ENCODE measurements at places on chromosomes 12 and 14.

DNA sequence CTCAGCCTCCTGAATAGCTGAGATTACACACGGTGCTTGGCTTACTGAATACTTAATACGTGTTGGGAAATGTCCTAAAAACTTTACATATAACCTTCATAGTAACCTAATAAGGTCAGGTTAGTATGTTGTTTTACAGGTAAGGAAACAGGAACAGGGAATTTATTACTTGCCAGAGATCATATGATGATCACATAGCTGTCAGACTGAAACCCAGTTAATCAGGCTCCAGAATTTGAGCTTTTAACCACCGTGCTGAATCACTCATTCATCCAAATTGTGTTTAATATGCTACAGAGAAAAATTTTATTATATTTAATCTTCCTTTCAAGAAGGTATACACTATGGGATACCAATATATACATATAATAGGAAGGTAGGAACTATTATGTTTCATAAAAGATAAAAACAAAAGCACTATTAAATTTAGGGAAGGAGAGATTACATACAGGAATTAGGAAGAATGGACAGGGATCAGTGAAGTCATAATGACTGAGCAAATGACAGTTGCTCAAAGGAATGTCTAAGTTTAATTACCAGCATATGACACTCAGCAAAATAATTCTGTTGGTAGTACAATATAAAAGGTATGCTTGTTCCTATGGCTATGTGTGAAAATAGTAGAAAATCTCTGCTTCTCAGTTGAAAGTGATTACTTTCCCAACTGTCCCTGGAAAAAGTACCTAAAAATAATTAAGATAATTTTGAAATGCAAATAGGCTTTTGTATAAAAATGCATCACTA lies 59.3 kb downstream of the HEATR5A start:
- DNase-seq, result no peak

DNA sequence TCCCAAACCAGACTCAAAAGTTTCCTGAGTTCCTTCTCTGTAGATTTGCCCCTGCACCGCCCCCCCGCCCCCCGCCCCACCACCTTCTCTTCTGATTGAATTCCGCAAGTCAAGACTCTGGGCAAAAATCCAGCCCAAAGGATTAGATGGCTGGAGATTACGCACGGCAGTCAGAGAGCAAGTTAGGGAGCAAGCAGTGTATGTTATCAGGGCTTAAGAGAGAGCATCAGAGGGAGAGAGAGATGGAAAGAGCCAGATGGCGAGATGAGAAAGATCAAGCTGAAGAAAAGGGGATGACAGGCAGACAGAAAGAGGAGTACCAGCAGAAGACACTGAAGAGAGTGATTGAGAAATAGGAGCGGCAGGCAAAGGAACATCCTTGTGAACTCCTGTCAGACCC lies 13.9 kb upstream of the ANKRD33 start:
- DNase-seq, result no peak

- no peak for DNase-seq
Measured at GRCh38 chr12:13940335-13940865, 41.0 kb downstream of the GRIN2B start.

DNA sequence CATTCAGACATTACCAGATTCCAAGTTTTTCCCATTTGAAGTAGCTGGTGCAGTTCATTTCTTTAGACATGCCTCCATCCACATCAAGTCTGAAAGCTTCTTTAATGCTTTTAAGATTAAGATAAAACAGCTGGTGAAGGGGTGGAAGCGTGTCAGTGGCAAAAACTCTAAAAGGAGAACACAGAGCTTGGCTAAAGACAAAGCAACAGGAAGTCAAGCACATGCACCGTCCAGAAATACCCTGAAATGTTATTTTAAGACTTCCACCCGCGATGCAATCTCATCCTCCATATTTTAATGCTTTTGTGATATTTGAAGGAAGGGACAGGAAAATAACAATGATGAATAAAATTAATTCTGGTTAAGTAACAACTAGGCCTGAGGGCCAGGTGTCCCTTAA lies 31.8 kb downstream of the PPM1H start:
- no peak for DNase-seq

DNA sequence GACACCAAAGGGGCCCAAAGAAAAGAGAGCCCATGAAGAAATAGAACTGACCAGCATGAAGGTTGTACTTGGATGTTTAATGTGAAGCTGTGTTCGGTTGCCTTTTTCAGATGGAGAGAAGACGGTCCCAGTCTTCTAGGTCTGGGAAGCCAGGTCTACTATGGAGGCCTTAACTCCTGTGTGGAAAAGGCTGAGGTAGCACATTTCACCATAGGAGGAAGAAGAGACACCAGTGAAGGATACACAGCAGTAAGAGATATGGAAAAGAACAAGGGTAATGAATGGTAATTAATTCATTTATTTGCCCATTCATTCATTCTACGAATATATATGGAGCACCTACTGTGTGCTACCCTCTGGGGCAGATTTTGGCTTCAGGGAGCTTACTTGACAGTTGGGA lies 151.6 kb upstream of the PLEKHG7 start:
- DNase-seq, result no peak

DNA sequence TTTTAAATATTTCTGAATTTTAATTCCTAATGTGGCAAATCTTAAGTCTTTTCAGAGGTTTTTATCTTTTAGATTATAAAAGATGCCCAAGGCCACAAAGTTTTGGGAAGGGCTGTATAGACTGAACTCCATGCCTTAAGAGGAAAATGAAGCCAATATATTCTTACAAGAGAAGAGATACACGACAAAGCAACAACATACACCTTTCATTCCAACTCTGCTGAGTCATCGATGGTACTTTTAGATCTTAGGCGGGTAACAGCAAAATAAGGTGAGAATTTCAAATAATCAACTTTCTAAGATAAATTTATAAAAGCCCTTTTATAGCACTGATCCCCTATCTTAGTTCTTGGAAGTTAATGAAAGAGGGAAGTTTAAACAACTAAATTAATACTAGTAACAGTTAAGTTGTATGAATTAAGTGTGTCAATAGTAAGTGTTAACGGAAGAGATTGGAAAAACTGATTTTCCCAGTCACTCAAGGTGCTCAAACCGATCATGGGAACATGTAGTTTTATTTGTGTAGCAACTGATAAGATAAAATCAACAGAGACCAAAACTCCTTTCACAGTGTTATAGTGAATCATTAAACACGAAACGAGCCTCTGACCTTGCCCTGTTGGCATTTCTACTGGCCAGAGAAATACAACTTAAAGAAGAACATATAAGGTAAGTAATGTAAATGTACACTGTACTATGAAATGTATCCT lies 18.8 kb upstream of the PIK3C2G start:
- DNase-seq, result no peak

DNA sequence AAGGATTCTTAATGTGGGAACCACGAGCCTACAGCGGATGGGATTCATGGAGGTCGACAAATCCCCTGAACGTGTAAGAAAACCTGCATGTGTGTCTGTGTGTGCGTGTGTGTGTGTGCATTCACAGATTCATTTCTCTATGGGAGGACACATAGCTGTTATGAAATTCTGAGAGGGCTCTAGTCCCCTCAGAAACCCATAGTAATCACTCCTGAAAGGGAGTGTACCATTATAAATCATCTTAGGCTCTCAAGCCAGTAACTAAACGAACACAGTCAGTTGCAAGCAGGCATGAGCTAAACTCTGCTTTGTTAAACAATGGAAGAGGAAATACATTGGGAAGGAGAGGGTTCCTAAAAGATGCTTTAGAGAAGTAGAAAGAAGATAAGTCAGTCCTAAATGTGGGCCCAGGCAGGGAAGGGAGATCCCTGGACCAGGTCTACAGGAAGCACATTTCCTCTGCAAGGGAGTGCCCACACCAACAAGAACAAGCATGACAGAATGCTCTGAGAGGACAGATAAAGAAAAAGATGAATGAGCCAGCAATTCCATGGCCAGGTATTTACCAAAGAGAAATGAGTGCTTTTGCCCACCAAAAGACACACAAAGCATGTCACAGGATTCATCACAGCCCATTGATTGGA lies 91.3 kb downstream of the ITPR2 start:
- no peak for DNase-seq

GRCh38 chr12:2336409-2336829 lies 283.6 kb downstream of the CACNA1C start:
- DNase-seq, result no peak

DNA sequence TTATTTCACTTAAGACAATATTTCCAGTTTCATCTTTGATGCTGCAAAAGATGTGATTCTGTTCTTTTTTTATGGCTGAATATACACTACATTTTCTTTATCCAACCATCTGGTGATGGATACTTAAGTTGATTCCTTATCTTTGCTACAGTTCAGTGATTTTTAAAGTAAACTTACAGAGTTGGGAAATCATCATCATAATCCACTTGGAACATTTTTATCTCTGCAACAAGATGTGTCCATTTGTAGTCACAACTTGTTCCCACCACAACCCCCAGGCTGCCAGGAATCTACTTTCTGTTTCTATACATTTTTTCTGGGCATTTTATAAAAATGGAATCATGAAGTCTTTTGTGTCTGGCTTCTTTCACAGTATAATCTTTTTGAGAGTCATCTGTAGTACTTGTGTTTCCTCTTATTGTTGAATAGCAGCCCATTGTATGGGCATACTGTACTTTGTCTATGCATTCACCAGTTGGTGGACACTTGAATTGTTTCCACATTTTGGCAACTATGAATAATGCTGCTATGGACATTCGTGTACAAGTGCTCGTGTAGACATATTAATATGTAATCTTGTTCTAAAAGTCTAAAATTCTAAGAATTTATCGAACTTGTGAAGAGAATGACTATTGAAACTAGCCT lies 212.5 kb upstream of the DDHD1 start:
- no peak for DNase-seq

DNA sequence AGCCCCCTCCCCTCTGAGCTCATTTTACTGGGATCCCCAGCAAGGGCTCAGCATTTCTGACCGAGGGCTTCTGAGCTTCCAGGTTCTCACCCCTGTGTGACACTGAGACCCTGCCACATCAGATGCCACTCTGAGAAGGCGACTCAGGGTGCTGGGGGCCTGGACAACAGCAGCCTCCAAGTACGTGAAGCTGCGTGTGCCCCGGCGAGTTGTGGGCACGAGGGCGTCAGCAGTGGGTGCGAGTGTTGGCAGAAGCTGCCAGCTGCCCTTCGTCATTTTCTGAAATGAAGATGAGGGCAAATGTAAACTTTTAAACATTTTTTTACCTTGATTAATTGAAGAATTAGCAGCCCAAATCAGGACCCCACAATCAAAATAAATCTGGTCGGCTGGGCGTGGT lies 32.7 kb upstream of the TEX22 start:
- no peak for DNase-seq

- DNase-seq, result no peak
Measured at GRCh38 chr12:43551971-43552559, at the start of gene ADAMTS20. Gene ADAMTS20, minus strand, starts transcription at chr12:43552203. Its CDS starts 282 bp downstream, at chr12:43551921.

GRCh38 chr14:101705733-101706508 lies 55.6 kb upstream of the PPP2R5C start:
- no peak for DNase-seq

GRCh38 chr12:107415834-107416233 lies 269.8 kb upstream of the PWP1 start:
- DNase-seq, result no peak

GRCh38 chr12:51103977-51104376 lies 20.6 kb upstream of the CSRNP2 start:
- DNase-seq, result no peak

DNA sequence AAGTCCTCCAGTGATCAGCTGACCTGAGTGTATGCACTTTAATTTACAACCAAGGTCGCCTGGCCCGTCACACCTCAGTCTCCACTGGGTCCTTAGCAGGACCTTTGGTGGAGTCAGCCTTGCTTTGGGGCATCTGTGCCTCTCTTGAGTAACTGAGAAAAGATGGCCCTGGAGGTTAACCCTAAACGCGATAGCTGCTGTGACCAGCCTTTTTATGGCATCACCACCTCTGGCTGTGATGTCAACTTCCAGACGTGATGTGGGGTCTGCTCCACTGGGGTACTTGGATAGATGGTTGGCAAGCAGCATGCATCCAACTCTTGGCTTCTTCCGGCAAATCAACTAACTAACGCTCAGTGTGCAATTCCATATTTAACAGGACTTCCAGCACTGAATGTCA lies 122.8 kb upstream of the RTL1 start:
- no peak for DNase-seq

DNA sequence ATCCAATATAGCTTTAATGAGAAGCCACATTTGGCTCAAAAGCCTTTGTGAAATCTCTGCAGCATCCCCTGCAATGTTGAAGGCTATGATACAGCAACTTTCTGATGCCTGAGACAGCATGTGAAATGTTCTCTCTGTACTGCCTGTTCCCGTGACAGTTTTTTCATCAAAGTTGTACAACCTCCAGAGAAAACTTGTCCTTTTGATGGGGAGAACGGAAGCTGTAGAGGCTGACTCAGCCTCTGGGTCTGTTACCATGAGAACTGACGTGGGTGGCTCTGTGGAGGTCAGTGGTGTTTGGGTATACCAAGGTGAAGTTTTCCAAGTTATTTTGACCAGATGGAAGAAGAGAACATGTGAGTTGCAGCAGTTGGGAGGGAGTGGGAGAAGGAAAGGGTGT lies 17.0 kb downstream of the SLC4A8 start:
- DNase-seq, result no peak

- no peak for DNase-seq
Measured at GRCh38 chr12:131699434-131699833, 11.5 kb upstream of the SFSWAP start.

- DNase-seq, result no peak
Measured at GRCh38 chr12:12585115-12585863, 22.6 kb upstream of the DUSP16 start.

DNA sequence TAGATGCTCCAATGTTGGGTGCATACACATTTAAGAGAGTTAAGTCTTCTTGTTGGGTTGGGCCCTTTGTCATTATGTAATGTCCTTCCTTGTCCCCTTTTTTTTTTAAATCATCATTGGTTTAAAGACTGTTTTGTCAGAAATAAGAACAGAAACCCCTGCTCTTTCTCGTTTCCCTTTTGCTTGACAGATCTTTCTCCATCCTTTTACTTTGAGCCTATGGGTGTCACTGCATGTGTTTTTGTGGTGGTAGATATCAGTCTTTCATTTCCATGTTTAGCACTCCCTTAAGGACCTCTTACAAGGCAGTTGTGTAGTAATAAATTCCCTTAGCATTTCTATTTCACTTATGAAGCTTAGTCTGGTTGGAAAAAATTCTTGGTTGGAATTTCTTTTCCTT lies 47.4 kb downstream of the RTN1 start:
- DNase-seq, result no peak

- no peak for DNase-seq
Measured at GRCh38 chr12:68910128-68910527, 22.8 kb downstream of the CPM start.

GRCh38 chr14:105412771-105413543 lies 6.7 kb upstream of the MTA1 start:
- no peak for DNase-seq

- no peak for DNase-seq
Measured at GRCh38 chr12:53840316-53840715, 88.5 kb upstream of the CISTR start.

Measured in vagina (tissue), 2 donors.